Activated T-helper 1 cell treated with anti-CD3 and anti-CD28 coated beads, Interleukin-2, amount 50 U/mL, for 16 hours (primary cell): ENCODE measurements at places on chromosomes 3 and 15.

GRCh38 chr3:150331978-150332568 is 76.0 kb upstream of the TSC22D2 start:
- no peak for DNase-seq

DNA sequence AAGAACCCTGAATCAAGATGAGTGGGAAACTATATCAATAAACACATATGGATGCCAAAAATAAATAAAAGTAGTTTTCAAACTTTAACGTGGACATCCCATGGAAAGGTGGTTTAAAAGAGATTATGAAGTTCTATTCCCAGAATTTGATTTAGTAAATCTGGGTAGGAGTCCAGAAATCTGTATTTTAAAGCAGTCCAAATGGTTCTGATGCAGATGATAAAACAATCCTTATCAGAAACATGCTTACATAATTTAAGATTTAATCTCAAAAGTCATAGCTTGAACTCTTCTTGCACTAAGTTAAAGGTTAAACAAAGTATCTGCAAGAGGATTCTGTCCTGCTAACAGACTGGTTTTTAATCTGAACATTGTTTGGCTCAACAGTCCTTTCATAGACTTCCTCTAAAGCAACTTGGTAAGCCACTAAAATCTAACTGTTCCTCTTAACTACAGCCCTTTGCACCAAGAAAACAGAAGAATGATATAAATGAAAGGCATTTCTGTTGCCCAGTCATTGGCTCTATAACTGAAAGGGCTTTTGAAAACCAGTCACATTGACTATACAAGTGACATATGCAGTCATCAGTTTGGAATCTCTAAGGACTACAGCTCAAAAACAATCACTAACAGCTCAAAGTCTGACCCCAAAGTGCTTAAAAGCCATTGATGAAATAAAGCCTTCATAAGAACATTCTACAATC is 23.4 kb upstream of the MAP4 start:
- DNase-seq: no peak

DNA sequence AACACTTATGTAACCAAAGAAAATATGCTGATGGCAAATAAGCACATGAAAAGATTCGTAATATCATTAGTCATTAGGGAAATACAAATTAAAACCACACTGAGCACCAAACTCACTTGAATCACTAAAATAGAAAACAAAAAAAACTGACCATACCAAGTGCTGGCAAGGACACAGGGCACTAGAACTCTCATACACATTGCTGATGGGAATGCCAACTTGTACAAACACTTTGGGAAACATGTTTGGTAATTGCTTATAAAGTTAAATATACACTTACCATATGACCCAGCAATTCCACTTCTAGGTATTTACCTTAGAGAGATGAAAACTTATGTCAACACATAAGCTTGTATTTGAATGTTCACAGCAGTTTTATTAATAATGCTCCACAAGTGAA is 95.5 kb downstream of the TFDP2 start:
- no peak for DNase-seq

DNA sequence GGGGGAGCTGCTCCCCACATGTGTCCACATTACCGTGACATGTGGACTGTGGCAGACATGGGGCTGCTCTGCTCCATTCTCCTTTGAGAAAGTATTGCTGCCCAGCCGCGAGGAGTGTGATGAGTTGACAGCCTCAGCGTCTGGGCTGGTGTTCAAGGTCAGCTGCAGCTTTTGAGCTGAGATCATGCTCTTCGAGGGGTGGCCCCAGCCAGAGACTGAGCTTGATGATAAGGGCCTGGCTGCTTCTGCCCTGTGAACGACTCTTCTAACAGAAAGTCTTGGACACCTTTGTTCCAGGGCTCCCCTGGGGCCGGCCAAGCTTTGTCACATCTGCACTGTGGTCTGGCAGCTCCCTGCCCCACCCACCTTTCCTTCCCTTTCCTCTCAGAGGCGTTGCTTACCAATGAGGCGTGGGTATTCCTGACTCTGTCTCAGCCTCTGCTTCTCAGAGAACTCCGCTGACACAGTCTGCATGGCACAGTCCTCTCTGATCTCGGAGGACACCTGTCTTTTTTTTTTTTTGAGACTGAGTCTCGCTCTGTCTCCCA is 86.6 kb downstream of the CHRD start:
- no peak for DNase-seq

DNA sequence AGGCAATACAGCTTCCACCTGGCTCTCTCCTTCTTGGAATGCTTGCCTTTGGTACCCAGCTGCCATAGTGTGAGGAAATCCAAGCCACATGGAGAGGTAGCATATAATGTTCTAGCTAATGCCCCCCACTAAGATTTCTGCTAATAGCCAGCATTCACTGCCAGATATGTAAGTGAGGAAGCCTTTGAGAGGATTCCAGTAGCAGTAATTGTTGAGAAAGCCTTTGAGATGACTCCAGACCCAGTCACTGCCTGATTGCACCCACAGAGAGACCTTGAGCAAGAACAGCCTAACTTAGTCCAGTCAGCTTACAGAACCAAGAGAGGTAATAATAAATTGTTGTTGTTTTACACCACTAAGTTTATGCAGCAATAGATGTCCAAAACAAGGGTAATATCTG is 63.1 kb downstream of the STRIT1 start:
- DNase-seq: no peak

- no peak for DNase-seq
Observed at GRCh38 chr15:43469867-43470266, 23.1 kb downstream of the TP53BP1 start.

- no peak for DNase-seq
Observed at GRCh38 chr3:106065831-106066230, 197.0 kb upstream of the CBLB start.

GRCh38 chr3:62065985-62066693 is 307.2 kb downstream of the FEZF2 start:
- DNase-seq: no peak
